CD4-positive, alpha-beta T cell (primary cell): ENCODE measurements at places on chromosomes 5 and 9.
A peak's percentile ranks its signal among the peaks of the same experiment; 100 is the strongest.

DNA sequence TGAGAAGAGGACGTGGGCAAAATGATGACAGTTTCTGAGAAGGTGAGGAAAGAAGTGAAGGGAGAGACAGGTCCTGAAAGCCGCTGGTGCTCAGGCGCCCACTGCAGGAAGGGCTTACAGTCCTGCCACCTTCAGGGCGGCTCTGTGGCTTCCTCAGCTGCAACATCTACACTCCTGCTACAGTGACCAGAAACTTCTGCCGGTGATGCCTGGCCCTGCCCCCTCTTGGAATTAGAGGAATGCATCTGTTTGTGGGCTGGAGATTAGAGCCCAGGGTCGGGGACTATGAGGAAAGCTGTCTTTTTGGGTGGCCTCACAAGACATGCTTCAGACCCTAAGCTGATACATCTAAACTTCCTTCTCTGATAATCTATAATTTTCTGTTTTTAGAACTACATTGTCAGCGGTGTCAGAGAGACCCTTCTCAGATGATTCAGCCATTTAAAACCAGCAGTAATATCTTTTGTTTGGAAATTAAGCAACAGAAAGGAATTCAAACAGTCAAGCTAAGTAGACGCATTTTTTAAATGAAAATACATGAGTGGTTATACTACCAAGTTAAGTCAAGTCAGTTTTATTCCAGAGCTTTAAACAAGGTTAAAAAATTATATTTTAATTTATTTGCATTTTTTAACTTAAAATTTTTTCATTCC is 30.4 kb downstream of the PRDM6 start:
- H3K27ac ChIP-seq: no peak overlapping the region
- no peaks in the 10 kb centered on the region for H3K4me1 ChIP-seq
- peaks cover 3% of the 10 kb centered on the region for H3K27me3 ChIP-seq
- DNase-seq: no peak
- no peaks in the 10 kb centered on the region for H3K36me3 ChIP-seq
- H3K4me3 ChIP-seq: no peak overlapping the region

DNA sequence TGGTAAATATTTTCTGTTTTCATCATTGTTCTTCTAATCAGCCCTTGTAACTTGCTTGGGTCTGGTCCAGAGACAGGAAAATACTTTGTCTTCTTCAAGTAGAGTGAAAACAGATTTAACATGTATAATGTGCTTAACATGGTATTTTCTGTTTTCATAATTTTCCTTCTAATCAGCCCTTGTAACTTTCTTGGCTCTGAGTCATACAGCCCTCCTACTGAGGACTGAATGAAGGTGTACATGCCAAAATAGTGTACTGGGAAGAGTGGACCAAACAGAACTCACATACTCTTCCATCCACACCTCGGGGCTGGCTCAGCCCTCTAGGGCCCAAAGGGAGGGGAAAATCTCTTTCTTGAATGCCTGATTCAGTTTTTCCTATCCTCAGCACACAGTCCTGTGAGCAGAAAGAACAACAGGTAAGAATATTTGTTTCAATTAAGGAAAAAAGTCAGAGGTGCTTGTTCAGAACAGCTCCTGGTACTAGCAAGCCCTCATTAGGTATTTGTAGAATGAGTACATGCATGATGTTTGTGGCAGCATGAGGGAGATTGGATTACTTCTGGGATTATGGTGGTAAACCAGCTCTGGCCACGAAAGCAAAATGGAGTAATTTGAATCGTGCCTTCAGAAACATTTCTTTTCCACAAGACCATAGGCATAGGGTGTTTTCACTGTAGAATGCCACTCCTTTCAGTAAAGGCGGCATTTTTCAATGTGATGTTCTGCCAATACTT is 24.2 kb upstream of the MACIR start:
- no peaks in the 10 kb centered on the region for H3K4me1 ChIP-seq
- no peak overlapping the region for H3K4me3 ChIP-seq
- no peaks in the 10 kb centered on the region for H3K27me3 ChIP-seq
- DNase-seq: no peak
- no peak overlapping the region for H3K27ac ChIP-seq

- peak overlapping the region; percentile 86 for H3K4me3 ChIP-seq
- no peak for DNase-seq
- H3K4me1 ChIP-seq: peaks cover 29% of the 10 kb centered on the region
- no peaks in the 10 kb centered on the region for H3K27me3 ChIP-seq
- H3K36me3 ChIP-seq: peaks cover 32% of the 10 kb centered on the region
Measured at GRCh38 chr9:122263699-122264349, 816 bp downstream of the RBM18 start.

GRCh38 chr9:34106110-34106509 is 20.4 kb downstream of the DCAF12 start:
- no peak overlapping the region for H3K27ac ChIP-seq
- peaks cover 68% of the 10 kb centered on the region for H3K36me3 ChIP-seq
- H3K4me3 ChIP-seq: no peak overlapping the region

- no peak for DNase-seq
- no peaks in the 10 kb centered on the region for H3K27me3 ChIP-seq
- H3K36me3 ChIP-seq: no peaks in the 10 kb centered on the region
- H3K27ac ChIP-seq: no peak overlapping the region
- H3K4me3 ChIP-seq: no peak overlapping the region
Measured at GRCh38 chr9:119322184-119322583, 47.1 kb downstream of the BRINP1 start.

DNA sequence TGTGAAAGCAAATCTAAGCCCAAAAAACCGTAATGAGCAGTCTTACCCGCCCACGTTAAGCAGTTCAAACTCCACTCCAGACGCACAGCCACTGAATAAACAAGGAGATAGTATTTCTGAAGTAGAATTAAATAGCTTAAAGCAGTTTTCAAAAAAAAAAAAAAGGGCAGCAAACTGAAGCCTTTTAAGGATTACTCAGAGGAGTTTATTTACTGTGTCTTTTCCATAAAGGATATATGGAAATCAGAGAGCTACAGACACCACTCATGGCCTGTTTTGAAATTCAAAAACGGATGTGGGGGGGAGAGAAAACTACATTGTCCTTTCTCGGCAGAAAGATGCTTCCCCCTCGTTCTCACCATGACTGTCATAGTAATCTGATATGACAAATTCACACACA is 83.7 kb upstream of the IRX1 start:
- DNase-seq: no peak
- no peaks in the 10 kb centered on the region for H3K36me3 ChIP-seq
- no peaks in the 10 kb centered on the region for H3K4me1 ChIP-seq
- no peaks in the 10 kb centered on the region for H3K27me3 ChIP-seq

GRCh38 chr5:78561261-78561660 is 87.3 kb downstream of the LHFPL2 start:
- no peak overlapping the region for H3K27ac ChIP-seq
- H3K4me3 ChIP-seq: no peak overlapping the region
- H3K27me3 ChIP-seq: peaks cover 5% of the 10 kb centered on the region
- H3K36me3 ChIP-seq: no peaks in the 10 kb centered on the region
- H3K4me1 ChIP-seq: no peaks in the 10 kb centered on the region
- DNase-seq: no peak

- no peaks in the 10 kb centered on the region for H3K4me1 ChIP-seq
- H3K4me3 ChIP-seq: no peak overlapping the region
- peaks cover under 1% of the 10 kb centered on the region for H3K27me3 ChIP-seq
Measured at GRCh38 chr5:127326976-127327755, 36.6 kb downstream of the MEGF10 start.

DNA sequence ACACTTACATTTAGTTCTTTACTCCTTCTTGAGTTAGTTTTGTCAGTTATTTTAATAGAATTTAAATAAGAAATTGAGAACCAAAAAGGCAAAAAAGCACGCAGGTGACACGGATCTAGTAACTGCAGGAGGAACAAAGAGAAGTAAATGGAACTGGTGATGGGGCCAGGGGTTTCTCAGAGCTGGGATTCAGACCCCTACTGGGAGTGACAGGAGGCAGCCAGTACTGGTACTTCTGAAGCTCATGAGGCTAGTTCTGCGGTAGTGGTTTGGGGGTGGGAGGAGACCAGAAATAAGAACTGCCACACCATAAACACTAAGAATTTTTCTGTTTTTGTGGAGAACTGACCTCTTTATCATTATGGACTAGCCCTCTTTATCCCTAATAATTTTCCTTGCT is 48.2 kb downstream of the OXCT1 start:
- no peak for DNase-seq
- H3K27me3 ChIP-seq: no peaks in the 10 kb centered on the region
- H3K36me3 ChIP-seq: peaks cover 10% of the 10 kb centered on the region
- no peak overlapping the region for H3K27ac ChIP-seq

DNA sequence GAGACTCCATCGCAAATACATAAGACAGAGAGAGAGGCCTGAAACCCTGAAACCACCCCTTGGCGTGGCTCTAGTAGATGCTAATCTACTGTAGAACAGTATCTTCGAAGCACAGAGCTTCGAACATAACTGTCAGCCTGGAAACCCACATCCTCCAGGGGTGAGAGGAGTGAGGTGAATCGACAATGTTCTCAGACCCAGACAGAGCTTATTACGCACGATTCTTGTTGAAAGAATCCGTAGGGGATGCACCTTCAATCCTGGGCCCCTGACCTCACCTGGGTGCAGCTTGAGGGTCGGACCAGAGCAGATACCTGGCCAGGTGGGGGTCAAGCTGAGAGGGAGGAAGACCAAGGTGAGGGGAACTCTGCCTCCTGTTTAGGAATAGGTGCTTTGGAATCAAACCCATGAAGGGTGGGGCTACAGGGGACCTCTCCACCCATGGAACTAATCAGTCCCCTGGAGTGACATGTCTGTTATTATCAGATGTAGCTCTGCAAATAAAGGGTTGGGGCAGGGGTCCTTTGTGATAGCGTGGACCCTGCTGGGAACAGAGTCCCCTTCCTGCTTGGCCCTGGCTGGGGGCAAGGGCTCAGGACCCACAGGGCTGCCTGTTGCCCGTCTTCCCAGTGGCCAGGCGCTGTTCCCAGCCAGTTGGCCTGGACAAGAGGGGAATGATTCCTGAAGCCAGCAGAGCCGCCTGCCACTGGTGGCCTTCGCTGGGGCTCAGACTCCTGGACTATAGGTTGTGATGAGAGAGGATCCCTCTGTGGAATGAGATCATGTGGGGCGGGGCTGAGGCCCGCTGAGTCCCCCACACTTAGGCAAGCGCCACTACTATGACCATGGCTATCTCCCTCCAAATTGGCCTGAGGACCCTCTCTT is 41.2 kb downstream of the DBH start:
- peak; percentile 85 for DNase-seq
- peak overlapping the region; percentile 83 for H3K27ac ChIP-seq

DNA sequence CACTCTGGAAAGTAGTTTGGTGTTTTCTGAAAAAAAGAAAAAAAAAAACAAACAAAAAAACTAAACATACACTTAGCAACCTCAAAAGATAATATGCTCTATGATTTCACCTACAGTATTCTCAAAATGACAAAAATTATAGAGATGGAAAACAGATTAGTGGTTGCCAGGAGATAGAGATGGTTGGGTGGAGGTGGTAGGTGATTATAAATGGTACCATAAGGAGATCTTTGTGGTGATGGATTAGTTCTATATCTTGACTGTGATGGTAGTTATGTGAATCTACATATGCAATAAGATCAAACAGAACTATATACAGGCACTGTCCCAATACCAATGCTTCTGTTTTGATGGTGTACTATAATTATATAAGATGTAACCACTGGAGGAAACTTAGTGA is 32.0 kb downstream of the PTBP3 start:
- H3K4me3 ChIP-seq: no peak overlapping the region
- H3K36me3 ChIP-seq: peaks cover 6% of the 10 kb centered on the region
- H3K27me3 ChIP-seq: no peaks in the 10 kb centered on the region
- no peak for DNase-seq
- H3K27ac ChIP-seq: no peak overlapping the region
- H3K4me1 ChIP-seq: peaks cover 12% of the 10 kb centered on the region

GRCh38 chr5:104412649-104413240 is 850.2 kb upstream of the NUDT12 start:
- H3K4me3 ChIP-seq: no peak overlapping the region
- no peak for DNase-seq
- no peaks in the 10 kb centered on the region for H3K36me3 ChIP-seq
- H3K27me3 ChIP-seq: no peaks in the 10 kb centered on the region
- H3K27ac ChIP-seq: no peak overlapping the region

- no peak overlapping the region for H3K4me3 ChIP-seq
- H3K36me3 ChIP-seq: no peaks in the 10 kb centered on the region
- DNase-seq: peak; percentile 35
- no peak overlapping the region for H3K27ac ChIP-seq
- H3K27me3 ChIP-seq: no peaks in the 10 kb centered on the region
Measured at GRCh38 chr9:34985311-34985899, 4.1 kb upstream of the DNAJB5 start.

DNA sequence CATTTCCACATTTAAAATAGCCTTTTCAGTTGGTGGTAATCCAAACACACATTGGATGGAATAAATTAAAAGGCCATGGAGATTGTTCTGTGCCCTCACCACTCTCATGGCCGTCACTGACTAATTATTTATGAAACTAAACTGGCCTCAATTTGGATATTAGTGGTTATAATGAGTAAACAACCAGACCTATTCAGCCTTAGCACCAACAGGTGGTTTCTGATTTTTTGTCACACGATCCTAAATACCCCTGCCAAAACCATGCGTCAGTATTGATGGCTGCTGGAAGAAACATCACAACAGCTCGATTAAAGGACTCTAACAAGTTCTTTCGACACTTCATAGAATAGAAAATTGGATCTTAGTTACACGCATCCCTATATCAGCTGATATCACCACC is 276.0 kb upstream of the DAP start:
- DNase-seq: no peak
- no peaks in the 10 kb centered on the region for H3K4me1 ChIP-seq
- H3K36me3 ChIP-seq: no peaks in the 10 kb centered on the region

DNA sequence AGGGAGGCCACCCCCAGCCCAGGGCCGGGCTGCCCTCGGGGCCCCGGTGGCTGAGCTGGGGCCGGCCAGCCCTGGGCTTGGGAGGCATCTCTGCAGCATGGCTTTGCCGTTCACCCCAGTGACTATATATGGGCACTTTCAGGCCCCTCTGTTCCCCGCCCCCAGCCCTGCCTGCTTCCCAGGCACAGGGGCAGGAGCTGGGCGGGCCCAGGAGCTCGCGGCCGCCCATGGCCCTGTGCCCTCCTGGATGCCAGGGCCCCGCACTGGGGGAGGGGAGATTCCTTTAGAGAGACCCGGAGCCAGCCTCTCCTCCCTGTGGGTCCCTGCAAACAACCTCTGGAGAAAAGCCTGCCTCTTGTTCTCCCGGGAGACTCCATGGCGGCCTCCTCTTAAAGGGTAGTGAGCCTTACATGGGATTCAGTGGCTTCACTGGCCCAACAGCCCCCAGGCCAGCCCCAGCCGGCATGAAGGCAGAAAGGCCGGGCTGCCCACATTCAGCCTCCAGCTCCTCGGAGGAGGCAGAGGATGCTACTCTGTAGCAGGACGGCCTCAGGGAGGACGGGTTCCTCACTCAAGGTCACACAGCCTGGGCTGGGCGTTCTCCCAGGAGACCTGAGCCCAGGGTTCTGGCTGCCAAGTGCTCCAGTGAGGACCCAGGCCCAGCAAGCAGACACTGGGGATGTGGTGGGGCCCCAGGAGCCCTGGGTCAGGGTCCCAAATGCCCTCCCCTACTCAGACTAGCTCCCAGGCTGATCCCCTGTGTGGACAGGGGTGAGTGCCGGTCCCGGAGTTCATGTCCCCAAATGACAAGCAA is 4.1 kb downstream of the NACC2 start:
- no peak overlapping the region for H3K4me3 ChIP-seq
- peaks cover 3% of the 10 kb centered on the region for H3K27me3 ChIP-seq
- DNase-seq: no peak
- no peak overlapping the region for H3K27ac ChIP-seq
- peaks cover 61% of the 10 kb centered on the region for H3K4me1 ChIP-seq
- no peaks in the 10 kb centered on the region for H3K36me3 ChIP-seq
